CD4-positive, alpha-beta T cell treated with Interleukin-2 at 100 ng/mL for 4 hours (primary cell): ENCODE measurements at places on chromosomes 16 and 17.

DNA sequence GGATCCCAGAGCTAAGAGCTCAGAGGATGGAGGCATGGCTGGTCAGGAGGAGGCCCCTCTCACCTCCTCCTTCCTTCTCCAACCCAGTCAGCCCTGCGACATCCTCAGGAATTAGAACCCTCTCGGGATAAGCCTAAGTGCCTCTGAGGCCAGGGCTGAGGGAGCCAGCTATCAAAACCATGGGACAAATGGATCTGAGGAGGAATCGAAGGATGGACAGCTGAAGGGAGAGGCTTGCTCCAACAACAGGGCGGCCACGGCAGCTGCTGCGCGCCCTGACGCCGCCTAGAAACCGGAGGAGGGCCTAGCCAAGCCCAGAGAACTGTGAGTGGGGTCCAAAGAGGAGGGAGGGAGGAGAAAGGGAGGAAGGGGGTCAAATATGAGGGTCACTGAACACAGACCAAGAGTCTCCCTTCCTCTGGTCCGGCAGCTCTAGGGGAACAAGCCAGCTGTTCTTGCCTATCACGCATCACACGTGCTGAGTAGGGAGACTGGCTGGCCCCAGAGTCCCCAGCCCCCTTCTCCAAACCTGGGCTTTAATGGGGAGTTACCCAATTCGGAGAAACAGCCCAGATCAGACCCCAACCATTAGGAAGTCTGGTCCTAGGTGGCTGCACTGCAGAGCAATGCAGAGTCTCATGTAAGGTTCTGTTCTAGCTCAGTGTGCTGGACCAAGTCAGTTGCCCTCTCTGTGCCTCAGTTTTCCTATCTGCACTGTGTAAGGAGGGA lies 5.9 kb upstream of the HOXB13 start:
- DNase-seq: no peak

DNA sequence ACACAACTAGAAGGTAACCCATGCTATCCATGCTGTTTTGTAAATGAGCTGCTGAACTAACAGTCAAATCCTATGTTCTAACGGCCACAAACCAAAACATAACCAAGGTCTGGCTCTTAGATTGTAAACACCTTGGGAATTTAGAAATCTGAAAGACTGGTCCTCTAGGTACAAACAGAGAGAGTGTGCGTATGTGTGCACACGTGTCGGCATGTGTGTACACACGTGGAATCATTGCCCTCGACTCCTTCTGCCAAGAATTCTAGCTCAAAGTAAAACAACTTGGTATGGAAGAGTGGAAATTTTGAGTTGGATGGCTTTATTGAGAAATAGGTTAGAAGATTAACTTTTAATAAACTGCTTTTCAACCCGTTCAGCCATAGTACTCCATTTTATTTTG lies 18.1 kb upstream of the GHDC start:
- DNase-seq: no peak

DNA sequence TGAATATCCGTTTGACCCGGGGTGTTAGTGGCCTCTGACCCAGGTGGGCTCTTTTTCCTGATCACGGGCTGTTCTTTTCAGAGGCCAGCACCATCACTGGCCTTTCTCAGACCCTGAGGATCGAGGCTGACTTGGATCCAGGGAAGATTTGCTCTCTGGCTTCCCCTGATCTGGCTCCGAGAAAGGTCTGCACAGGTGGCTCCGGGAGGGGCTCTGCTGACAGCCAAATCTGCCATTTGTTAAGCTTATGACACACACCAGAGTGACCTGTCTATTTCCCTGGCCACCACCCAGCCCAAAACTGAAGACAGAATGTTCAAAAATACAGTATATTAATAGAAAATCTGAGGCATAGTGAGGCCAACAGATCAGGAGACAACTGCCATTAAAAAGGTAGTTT lies 221.8 kb upstream of the TNRC6C start:
- DNase-seq: no peak

GRCh38 chr17:64401941-64402340 lies 11.3 kb upstream of the PECAM1 start:
- no peak for DNase-seq

- no peak for DNase-seq
These were observed 23.5 kb downstream of the ORC6 start for GRCh38 chr16:46712911-46713310.

GRCh38 chr17:58269557-58270291 lies 11.0 kb downstream of the MPO start:
- no peak for DNase-seq

DNA sequence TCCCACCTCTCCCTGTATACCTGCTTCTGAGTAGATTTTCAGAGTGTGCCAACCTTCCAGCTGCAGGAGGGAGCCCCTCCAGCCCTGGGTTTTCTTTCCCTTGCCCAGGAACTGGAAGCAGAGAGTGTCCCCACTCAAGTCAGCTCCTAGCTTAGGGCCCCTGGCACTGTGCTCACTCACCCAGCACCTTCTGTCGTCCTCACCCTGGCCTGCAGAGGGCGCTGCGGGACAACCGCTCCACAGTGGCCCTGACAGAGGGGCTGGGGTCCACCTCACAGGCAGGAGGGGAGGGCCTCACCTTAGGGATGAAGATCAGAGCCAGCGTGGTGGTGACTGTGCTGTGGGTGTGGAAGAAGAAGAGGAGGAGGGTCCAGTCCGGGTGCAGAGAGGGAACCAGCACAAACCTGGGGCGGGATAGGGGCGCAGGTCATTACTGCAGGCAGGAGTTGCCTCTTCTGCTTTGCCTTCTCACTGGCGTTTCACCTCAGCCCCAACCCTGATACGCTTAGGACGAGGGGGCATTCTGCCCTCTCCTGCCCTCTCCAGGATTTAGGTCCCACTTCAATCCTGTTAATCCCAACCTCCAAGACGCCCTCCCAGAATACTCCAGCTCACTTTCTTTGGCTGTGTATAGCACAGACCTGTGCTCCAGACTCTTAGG lies 10.0 kb downstream of the GPR179 start:
- DNase-seq: peak; percentile 12

DNA sequence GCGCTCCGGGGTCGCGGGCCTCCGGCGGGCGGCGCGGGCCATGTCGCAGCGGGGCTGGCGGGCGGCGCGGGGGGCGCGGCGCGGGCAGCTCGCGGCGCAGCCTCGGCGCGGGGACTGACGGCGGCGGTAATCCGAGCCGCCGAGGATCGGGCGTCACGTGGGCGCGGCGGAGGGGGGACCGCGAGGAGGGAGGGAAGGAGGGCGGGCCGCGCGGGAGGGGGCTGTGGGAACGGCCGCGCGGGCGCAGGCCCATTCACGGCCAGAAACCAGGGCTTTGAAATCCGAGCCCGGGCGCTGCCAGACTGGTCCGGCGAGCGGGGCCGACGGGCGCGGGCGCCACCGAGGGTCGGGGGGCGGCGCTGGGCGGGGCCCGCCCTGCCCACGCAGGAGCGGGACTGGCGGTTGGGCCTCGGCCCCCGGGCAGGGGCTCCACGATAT lies at the start of gene MTSS2:
Gene MTSS2, minus strand, starts transcription at position 116 of the 438 bp plus-strand sequence. CDS start 262 bp downstream, outside the sequence.
- DNase-seq: no peak

- DNase-seq: no peak
These were observed 11.0 kb downstream of the RNF135 start for GRCh38 chr17:30981531-30982519.

- peak; percentile 22 for DNase-seq
These were observed 180.2 kb upstream of the CHMP6 start for GRCh38 chr17:80811181-80812105.

- DNase-seq: no peak
These were observed 20.2 kb downstream of the CBX4 start for GRCh38 chr17:79819085-79819484.

DNA sequence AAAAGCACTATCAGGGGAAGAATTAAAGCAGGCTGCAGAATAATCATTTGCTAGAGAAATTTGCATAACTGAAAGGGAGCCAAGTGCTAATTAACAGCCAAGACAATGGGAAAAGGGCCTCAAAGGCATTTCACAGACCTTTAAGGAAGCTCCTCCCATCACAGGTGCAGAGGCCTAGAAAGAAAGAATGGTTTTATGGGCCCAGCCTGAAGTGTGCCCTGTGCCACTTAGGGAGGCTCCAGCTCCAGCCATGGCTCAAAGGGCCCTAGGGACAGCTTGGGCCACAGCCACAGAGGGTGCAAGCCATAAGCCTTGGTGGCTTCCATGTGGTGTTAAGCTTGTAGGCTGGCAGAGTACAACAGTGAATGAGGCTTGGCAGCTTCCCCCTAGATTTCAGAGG lies 50.1 kb downstream of the RNF112 start:
- no peak for DNase-seq

- DNase-seq: no peak
These were observed 10.7 kb downstream of the CRHR1 start for GRCh38 chr17:45794840-45795239.

DNA sequence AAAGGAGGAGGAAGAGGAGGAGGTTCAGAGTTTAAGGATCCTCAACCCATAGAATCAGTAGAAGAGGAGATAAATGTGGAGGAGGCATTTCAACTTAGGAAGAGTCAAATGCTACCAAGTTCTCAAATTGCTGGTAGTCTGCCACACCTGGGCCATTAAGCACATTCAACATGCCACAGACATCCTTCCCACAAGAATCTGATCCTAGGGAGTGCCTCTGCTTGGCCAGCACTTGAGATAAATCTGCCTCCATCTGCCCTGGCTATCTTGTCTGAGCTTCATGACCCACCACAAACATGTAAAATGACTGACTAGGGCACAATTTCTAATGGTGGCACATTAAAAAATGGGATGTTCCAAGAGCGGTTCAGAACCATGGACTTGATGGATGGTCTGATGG lies 37.3 kb upstream of the AXIN2 start:
- no peak for DNase-seq

GRCh38 chr17:30302241-30302640 lies 10.5 kb upstream of the BLMH start:
- DNase-seq: no peak

DNA sequence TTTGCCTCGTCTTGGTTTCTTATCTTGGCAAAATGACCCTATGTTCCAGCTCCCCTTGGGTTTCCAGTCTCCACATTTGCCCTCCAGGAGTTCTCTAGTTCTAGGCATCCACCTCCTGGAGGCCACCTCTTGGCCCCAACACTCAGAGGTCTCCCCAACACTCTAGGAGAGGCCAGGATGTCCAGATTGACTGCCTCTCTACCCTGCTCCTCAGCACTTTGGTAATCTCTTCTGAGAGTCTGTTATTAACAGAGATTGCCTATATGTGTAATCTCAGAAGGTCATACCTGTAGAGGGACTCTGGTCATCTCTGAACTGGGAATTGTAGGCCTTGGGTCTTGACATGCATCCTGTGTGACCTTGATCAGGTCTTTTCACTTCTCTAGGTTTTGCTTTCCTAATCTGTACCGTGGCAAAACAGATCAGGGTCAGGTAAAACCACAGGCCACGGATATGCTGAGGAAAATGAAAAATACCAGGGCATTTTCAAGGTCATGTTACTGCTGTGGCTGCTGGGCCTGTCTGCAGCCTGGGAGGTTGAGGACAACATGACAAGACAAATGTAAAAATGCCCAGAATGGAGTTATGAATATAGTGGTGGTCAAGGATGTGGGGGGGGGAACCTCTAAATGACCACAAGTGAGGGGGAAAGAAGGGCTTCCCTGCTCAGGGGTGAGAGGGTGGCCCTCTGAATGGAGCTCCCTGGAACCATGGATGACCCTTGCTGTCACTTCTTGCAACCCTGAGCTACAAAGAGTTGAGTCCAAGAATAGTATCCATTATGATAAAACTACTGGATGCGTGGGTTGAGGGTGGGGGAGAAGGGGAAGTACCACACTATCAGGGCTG lies 5.0 kb upstream of the CCL4L2 start:
- no peak for DNase-seq

- DNase-seq: peak; percentile 85
These were observed 304.4 kb downstream of the SEC14L1 start for GRCh38 chr17:77444984-77445759.

- no peak for DNase-seq
These were observed 1.6 kb downstream of the ITGAE start for GRCh38 chr17:3799181-3799945.

DNA sequence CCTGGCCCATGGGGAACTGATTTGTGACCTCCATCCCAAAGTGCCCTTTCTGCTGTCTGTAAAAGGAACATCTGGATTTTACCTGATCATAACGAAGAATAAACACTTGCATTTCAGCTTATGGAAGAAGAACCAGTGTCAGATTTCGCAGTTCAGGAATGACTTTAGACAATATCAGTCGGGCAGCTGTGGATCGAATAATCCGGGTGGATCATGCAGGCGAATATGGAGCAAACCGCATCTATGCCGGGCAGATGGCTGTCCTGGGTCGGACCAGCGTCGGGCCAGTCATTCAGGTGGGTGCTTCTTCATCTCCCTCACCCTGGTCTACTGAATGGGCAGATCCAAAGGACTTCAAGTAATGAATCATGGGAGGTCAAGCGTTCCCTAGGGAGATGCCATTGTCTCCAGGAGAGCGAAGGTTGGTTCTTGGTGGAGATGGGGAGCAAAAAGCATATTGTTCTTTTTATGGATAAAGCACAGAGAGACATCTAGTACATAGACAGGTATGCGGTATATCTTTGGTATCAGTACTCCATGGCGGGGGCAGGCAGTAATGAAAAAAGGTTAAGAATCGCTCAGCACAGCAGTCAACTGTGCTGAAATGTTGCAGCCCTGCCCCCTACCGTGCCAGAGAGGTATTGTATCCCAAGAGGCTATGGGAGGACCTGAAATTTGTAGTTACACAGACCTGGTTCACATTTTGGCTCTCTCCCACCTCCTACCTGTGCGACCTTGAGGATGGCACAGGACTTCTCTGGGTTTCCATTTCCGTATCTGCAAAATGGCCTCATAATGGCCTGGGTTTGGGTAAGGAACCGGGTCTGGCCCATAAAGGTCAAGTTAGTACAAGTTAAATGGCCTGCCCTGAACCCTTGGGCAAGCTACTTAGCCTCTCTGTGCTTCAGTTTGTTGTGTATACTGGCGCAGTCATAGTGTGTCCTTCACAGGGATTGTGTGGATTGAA lies 4.7 kb downstream of the COQ7 start:
- DNase-seq: peak; percentile 48

GRCh38 chr16:85350973-85351372 lies 238.7 kb upstream of the CIBAR2 start:
- no peak for DNase-seq

GRCh38 chr17:81458628-81459027 lies 54.0 kb downstream of the ACTG1 start:
- DNase-seq: no peak

DNA sequence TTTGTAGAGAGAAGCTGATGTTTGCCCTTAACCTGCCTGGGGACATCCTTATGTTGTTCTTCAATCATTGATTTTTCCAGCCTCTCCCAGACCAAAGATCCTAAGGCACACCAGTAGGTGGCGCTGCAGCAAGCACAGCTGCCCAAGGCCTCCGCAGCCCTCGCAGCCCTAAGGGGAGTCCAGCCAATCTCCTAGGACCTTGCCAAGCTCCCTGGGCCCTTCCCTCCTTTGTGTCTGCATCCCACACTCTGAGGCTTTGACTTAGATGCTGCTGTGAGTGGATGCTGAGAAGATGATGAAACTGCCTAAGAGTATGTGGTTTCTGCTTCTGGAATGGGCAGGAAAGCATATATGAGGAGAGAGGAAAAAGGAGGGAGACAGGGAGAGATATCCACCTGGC lies 47.1 kb downstream of the SPACA3 start:
- no peak for DNase-seq
